Stimulated activated CD4-positive, alpha-beta T cell treated with anti-CD3 and anti-CD28 coated beads, Interleukin-1b, Interleukin-23, amount 100 ng/mL, for 48 hours (primary cell): ENCODE measurements at places on chromosomes 1 and 21.

GRCh38 chr1:200954434-200954833 lies 59.7 kb downstream of the INAVA start:
- no peak for DNase-seq

DNA sequence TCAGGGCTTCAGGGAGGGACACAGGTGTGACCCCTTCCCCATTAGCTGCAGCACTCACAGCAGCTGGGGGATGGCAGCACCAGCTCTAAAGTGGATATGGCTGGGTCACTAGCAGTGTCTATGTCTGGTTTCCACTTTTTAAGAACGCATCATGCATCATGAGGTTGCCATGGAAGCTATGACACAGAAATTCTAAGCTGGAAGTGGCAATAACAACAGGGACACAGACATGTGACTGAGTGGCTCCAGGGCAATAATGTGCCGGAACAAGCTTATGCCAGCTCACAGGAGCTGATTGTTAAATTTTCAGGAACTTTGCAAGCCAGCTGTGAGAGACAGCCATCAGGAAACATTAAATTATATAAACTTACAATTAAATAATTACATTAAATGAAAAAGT lies 51.2 kb upstream of the NFASC start:
- DNase-seq, result no peak

- no peak for DNase-seq
Measured at GRCh38 chr1:246216906-246217305, 290.2 kb downstream of the SMYD3 start.

DNA sequence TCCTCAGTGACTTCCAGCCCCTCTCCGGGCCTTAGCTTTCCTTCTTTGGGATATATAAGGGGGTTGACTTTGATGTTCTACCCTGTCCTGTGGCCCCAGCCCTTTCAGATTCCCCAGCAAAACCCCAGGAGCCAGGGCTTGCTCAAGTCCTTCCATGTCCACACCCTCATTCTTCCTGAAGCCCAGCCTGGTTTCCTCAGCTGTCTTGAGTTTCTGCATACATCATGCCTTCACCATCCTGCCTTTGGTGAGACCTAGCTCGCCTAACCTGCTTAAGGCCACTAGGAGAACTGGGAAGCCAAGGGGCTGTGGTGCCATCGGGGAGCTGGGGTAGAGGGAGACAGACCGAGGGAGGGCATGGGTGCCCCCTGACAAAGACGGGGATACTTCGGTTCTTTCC lies 17.2 kb upstream of the PEF1 start:
- no peak for DNase-seq

- DNase-seq, result no peak
Measured at GRCh38 chr1:69081668-69082067, 486.1 kb upstream of the LRRC7 start.

DNA sequence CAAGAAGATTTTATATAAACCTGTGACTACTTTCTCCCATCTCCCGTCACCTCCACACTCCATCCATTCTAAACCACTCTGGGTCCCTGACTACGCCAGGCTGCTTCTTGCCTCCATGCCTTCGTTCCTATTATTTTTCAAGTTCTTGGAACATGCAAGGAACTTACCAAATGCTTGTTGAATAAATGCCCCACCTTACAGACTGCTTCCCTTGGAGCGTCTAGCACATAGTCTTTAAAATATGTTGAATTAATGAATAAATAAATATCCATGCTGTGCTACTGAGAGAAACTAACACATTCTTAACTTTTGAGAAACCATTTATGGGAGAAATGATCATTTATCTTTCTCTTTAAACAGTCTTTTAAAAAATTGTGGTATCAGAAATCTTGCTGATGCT lies 27.6 kb downstream of the VTCN1 start:
- no peak for DNase-seq

GRCh38 chr1:3469104-3469848 lies 14.8 kb downstream of the ARHGEF16 start:
- peak; percentile 0 for DNase-seq

DNA sequence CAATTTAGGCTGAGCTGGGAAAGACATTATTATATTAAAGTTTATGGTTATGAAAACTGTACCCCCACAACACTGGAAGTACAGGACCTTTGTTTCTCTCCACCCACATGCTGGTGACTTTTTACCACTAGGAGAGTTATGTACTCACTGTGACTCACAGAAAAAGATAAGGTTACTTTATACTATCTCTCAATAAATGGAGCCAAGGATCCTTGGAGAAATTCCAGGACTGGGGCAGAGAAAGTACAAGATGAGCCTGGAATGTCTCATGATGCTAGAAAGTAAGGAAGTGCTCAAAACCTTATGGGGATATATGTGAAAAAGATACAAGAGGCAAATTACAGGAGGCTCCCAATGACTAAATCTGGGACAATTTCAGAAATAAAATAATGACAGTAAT lies 63.9 kb upstream of the C1orf105 start:
- no peak for DNase-seq

GRCh38 chr21:39675993-39676661 lies 63.4 kb downstream of the B3GALT5 start:
- DNase-seq, result no peak

DNA sequence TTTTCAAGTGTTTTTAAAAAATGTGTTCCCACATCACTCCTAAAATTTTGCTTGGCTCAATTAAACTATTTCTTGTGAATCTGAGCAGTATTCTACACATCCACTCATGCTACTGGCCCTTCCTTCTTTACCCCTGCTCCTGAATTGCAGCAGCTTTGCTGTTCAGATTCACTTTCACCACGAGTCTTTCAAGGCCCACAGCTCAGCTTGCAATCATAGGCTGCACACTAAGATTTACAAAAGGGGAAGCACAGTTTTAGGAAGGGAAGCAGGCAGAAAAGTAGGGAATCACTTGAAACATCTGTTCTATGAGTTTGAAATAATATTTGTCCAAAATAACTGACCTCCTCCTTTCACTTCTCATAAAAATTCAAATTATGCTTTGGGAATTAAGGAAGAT lies 70.9 kb upstream of the EDEM3 start:
- DNase-seq, result no peak

DNA sequence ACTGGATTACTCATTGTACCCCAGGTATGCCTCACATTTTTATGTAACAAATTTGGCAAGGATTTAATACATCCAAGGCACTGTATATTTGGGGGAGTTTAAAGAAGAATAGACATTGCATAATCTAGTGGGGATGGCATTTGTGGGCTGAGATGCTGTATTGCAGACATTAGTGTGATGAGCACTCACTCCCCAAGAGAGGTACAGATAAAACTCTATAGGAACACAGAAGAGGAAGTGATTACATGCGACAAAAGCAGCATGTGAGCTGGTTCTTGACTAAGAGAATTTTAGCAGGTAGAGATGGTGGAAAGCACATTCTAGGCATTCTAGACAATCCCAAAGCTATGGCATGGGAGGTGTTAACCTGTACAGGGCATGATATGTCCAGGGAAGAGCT lies 24.2 kb upstream of the CDC14A start:
- DNase-seq, result no peak

GRCh38 chr1:112982853-112983536 lies 27.0 kb upstream of the SLC16A1 start:
- no peak for DNase-seq

GRCh38 chr1:51313961-51314777 lies 16.2 kb downstream of the TTC39A start:
- no peak for DNase-seq

DNA sequence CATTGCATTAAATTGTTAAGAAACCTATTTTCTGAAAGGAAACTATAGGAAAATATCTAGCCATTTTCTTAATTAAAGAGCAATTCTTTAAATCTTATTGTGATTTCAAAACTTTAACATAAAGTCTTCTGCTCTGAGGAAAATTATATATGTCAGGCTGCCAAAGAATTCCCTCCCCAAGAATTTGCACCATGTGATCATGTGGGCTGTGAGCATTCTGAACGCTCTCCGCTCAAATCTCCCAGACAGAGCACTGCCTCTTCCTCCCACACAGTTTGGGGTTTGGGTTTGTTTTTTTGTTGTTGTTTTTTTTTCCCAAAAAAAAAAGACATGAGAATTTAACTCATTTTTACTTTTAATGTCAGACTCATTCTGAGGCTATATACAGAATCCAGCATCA lies 155.9 kb upstream of the PALMD start:
- no peak for DNase-seq

DNA sequence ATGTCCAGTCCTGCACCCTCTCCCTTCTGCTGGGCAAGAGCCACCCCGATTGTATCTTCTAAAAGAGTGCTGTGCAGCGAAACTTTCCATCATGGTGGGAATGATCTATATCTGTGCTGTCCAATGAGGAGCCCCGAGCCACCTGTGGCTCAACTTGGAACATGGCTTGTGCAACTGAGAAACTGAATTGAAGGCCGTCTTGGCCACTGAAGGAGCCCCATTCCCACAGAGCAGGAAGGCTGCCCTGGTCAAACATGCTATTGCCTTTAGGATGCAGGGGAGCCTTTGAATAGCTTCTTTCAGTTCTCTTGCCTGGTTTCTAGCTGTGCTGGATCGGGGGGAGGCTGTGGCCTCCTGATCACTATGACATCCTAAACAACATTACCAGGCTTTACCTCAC lies 427.6 kb downstream of the SETD4 start:
- no peak for DNase-seq

- no peak for DNase-seq
Measured at GRCh38 chr21:42377951-42378340, 11.6 kb upstream of the TFF1 start.

DNA sequence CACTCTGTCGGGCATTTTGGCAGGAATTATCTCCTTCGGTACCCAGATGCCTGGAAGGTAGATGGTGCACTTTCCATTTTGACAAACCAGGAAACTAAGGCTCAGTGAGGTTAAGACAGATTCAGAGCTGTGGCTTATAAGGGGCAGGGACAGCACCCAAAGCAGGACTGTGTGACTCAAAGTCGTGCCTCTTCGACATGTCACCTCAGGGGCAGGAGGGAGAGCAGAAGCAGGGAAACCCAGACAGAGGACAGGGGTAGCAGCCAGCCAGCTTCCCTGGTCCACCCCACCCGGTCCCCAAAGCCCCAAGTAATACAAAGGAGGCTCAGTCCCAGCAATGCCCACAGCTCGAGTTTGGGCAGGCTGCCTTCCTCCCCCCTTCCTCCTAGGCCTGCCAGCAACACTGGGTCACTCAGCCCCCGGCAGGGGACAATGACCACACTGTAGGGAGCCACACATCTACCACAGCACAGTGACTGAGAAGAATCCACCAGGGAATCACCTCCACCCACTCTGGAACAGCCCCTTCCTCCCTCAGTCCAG lies 2.5 kb downstream of the RHOC start:
- peak; percentile 62 for DNase-seq

DNA sequence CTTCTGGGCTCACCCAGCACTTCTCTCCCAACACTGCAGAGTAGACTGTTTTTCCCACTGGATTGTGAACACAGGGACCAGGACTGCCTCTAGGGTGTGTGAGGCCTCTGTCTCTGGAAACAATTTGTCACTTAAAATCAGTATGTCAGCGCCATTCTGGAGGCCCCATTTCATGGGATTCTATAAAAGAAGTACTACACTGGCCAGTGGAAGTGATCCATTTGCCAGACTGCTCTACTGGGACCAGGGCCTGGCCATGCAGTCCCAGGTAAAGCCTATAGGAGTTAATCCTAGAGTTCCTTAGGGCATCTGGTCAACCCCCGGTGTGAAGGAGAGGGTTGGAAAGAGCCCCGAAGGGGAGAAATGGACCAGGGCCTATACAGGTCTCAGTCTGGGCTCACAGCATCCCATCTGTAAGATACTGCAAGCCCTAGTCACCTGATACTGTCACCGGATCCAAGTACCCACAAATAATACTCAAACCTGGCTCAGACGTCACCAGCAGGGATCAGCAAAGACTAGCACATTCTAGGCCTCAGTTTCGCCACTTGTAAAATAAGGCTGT lies 245.0 kb downstream of the FOXD2 start:
- DNase-seq, result no peak

DNA sequence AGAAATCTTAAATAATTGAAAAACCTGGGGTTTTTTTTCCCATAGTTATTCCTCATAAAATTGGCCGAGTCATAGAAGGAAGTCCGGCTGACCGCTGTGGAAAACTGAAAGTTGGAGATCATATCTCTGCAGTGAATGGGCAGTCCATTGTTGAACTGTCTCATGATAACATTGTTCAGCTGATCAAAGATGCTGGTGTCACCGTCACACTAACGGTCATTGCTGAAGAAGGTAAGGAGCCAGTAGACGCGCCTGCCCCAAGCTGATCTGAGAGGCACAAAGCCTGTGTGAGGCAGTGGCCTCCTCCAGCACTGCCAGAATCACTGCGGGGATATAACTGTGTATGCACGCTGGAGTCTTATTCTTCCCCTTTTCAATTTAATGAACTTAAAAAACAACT lies 100.3 kb downstream of the PHTF1 start:
- no peak for DNase-seq

DNA sequence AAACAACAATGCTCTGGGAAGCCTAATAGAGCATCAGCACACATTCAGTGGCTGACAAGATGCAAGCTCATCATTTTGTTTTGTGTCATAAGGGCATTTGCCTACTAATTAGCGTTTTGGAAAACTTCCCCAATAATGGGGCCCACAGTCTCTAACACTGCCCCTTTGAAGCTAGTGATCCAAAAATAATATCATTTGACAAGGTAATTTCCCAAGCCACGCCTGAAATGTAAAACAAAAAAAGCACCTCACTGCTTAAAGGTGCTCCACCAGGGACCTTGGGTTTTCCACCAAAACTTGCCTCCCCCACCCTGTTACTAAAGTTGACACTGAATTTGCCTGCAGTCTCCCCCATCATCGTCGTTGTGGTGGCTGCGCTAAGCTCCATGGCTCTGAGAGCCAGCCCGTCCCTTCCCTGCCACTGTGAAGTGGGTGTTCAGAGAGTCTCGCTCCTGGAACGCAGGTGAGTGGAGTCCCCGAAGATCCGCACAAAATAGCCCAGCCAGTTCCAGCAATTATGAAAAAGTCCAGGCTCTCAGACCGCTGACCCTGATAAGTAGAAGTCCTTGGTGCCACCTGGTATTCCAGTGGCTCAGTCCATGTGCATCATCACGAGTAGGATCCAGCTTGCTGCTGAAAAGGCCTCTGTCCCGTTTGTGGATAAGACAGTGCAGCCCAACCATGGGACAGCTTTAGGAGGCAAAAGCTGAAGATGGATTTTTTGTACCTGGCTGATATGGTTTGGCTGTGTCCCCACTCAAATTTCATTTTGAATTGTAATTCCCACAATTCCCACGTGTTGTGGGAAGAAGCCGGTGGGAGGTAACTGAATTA lies 52.2 kb downstream of the RAB3GAP2 start:
- DNase-seq, result no peak

GRCh38 chr1:2887941-2888855 lies 86.7 kb upstream of the TTC34 start:
- DNase-seq, result no peak

- DNase-seq, result no peak
Measured at GRCh38 chr1:56788102-56788501, 31.1 kb downstream of the FYB2 start.
